ENCODE measurements at places on chromosomes 13 and 19. TPM values are rescaled to one million over a fixed set of nuclear protein-coding genes. Genes with fewer than 3 reads are reported as not detected.

Gene C19orf38
- 1.8 TPM for total RNA-seq

Gene CCDC61
- total RNA-seq: 18.3 TPM

Gene FFAR3
- not detected for total RNA-seq

Gene PGLYRP1
- total RNA-seq: not detected

Gene MYCBP2
- 153 TPM for total RNA-seq

Gene PGLYRP2
- total RNA-seq: 0.13 TPM

GRCh38 chr13:46630431-46631178 lies 77.6 kb downstream of the LRCH1 start:
- no peak overlapping the region for H3K27ac ChIP-seq
- no peak for DNase-seq
- H3K36me3 ChIP-seq: no peaks in the 10 kb centered on the region
- H3K4me1 ChIP-seq: peaks cover 27% of the 10 kb centered on the region
- H3K4me3 ChIP-seq: no peak overlapping the region

DNA sequence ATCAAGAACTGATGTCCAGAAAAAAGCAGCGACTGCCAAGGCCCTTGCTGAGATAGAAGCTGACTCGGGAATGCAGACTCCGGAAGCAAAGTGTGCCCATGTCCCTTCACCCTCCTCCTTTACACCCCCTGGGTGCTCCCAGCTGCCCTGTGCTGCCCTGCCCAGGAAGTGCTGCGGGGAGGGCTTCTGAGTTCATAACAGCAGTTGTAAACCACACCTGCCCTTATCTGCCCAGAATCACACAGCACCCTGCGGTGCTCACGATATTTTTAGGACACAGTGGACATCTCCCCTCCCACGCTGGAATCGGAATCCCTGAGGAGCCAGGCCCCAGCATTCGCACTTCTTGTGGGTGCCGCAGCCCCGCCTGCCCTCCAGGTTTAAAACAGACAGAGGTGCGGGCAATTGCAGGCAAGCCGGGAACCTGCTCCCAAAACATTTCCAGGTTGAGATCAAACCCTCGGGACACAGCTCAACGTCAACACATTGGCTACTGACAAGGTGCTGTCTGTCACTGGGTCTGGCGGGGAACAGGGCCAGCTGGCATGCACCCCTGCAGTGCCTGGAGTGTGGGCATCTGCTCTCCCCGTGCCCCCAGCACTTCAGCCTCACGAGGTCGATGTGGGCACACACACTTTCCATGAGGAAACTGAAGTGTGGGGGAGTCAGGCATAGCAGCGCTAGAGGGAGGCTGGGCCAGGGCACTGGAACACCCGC lies 36.8 kb downstream of the RAB20 start:
- H3K27me3 ChIP-seq: no peaks in the 10 kb centered on the region
- H3K4me1 ChIP-seq: peaks cover 31% of the 10 kb centered on the region
- no peak for DNase-seq
- H3K36me3 ChIP-seq: no peaks in the 10 kb centered on the region
- H3K27ac ChIP-seq: no peak overlapping the region

DNA sequence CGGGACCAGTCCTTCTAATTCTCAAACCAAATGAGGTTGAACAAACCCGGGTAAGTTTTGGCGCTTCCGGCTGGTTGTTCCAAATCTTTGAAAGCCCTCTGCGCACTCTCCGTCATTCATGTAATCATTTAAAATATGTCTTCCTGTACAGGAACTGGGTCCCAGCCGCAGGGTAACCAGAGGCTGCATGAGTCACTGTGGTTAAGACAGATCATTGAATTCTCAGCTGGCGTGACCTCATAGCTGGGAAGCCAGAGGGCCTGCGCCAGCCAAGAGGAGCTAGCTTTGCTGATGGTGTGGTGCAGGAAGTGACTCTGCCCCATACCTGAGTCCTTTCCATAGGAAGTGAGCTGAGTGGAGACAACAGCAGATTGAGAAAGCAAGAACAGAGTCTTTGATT lies 135.2 kb downstream of the TSHZ3 start:
- H3K4me1 ChIP-seq: no peaks in the 10 kb centered on the region
- H3K27ac ChIP-seq: peak overlapping the region; percentile 70
- peak; percentile 86 for DNase-seq

- DNase-seq: no peak
- peaks cover 42% of the 10 kb centered on the region for H3K4me1 ChIP-seq
- H3K27me3 ChIP-seq: no peaks in the 10 kb centered on the region
- no peak overlapping the region for H3K27ac ChIP-seq
These were observed 3.1 kb downstream of the RPS28 start for GRCh38 chr19:8324186-8325050.

DNA sequence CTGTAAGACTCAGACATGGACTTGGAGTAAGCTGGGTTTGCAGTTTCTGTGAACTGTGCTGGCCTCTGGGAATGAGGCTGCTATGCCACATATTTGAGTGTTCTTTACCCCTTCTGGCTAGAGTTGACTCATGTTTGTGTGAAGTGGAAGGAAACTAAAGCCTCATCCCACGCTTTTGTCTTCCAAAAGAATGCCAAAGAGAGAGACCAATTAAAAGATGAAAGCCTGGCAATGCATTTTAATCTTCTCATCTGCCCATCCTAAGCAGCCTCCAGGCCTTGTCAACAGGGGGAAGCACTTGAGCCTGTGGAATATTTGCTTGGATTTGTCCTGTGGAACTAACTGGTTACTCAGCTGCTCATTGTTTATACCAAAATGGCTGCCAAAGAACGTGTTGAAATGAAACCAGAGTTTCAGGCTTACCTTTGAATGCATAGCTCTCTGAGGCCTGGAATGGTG lies 49.1 kb downstream of the LMO7 start:
- DNase-seq: no peak
- no peaks in the 10 kb centered on the region for H3K4me1 ChIP-seq
- H3K36me3 ChIP-seq: no peaks in the 10 kb centered on the region
- no peak overlapping the region for H3K27ac ChIP-seq
- no peaks in the 10 kb centered on the region for H3K27me3 ChIP-seq

- H3K27me3 ChIP-seq: no peaks in the 10 kb centered on the region
- peak within 1 kb of the TSS; percentile 98 for H3K4me3 ChIP-seq
- peaks cover 26% of the 10 kb centered on the region for H3K4me1 ChIP-seq
- peaks cover 3% of the 10 kb centered on the region for H3K36me3 ChIP-seq
These were observed at the start of gene COG3 for GRCh38 chr13:45464687-45465453. Gene COG3, plus strand, starts transcription at chr13:45464939. Its CDS starts 98 bp downstream, at chr13:45465037.

- DNase-seq: peak; percentile 69
- no peaks in the 10 kb centered on the region for H3K27me3 ChIP-seq
- peaks cover 9% of the 10 kb centered on the region for H3K4me1 ChIP-seq
- H3K36me3 ChIP-seq: peaks cover 9% of the 10 kb centered on the region
- H3K27ac ChIP-seq: peak overlapping the region; percentile 86
- no peak overlapping the region for H3K4me3 ChIP-seq
These were observed 107.5 kb downstream of the KLF12 start for GRCh38 chr13:74026753-74027152.

GRCh38 chr13:102460806-102461205 lies 59.0 kb upstream of the FGF14 start:
- H3K27ac ChIP-seq: no peak overlapping the region
- no peaks in the 10 kb centered on the region for H3K27me3 ChIP-seq
- H3K4me1 ChIP-seq: no peaks in the 10 kb centered on the region
- no peak overlapping the region for H3K4me3 ChIP-seq

GRCh38 chr19:35058370-35058769 lies 16.8 kb downstream of the HPN start:
- H3K27me3 ChIP-seq: no peaks in the 10 kb centered on the region
- no peak for DNase-seq
- no peaks in the 10 kb centered on the region for H3K4me1 ChIP-seq
- no peaks in the 10 kb centered on the region for H3K36me3 ChIP-seq

- peak overlapping the region; percentile 5 for H3K4me3 ChIP-seq
- peak; percentile 30 for DNase-seq
- H3K27me3 ChIP-seq: no peaks in the 10 kb centered on the region
- peak overlapping the region; percentile 78 for H3K27ac ChIP-seq
These were observed 25.6 kb downstream of the NOSIP start for GRCh38 chr19:49554701-49555181.

DNA sequence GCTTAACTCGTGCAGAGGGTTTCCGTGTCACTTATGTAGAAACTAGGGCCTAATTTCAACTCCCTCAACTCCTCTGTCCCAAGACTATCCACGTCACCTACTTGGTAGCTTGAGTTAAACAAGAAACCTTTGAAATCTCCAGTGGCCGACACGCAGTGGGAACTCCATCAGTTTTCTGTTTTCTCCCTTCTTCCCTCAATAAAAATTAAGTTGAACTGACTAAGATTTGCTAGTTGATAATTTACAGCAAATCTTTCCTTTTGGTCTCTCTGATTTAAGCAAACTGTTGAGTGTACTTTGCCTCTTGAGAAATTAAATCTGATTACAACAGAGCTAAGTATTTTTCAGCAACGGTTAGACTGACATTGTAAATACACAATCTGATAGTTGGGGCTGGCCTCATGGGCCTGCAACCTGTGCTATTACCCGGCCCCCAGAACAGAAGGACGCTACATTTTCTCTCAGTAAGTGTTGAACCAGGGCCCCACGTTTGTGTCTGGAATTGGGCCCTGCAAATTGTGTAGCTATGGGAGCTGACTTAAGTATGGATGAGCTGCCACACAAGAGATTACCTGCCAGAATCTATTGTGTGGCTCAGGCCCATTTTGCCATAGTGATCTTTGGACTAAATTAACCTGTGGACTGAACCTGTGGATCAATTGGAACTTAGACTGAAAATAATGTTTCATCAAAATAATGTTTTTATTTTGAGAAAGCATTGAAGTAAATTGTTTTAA lies 708 bp upstream of the ESD start:
- DNase-seq: no peak
- no peaks in the 10 kb centered on the region for H3K27me3 ChIP-seq
- H3K4me3 ChIP-seq: peak overlapping the region; percentile 85
- H3K27ac ChIP-seq: peak overlapping the region; percentile 60
- H3K4me1 ChIP-seq: peaks cover 14% of the 10 kb centered on the region
- no peaks in the 10 kb centered on the region for H3K36me3 ChIP-seq

- H3K36me3 ChIP-seq: no peaks in the 10 kb centered on the region
- H3K27ac ChIP-seq: peak overlapping the region; percentile 64
- peaks cover 4% of the 10 kb centered on the region for H3K27me3 ChIP-seq
These were observed 678 bp downstream of the ISOC2 start for GRCh38 chr19:55460670-55461258.

- H3K27ac ChIP-seq: no peak overlapping the region
- H3K4me1 ChIP-seq: no peaks in the 10 kb centered on the region
- H3K27me3 ChIP-seq: no peaks in the 10 kb centered on the region
- H3K4me3 ChIP-seq: no peak overlapping the region
- DNase-seq: no peak
These were observed 30.9 kb downstream of the SERP2 start for GRCh38 chr13:44404261-44405132.

DNA sequence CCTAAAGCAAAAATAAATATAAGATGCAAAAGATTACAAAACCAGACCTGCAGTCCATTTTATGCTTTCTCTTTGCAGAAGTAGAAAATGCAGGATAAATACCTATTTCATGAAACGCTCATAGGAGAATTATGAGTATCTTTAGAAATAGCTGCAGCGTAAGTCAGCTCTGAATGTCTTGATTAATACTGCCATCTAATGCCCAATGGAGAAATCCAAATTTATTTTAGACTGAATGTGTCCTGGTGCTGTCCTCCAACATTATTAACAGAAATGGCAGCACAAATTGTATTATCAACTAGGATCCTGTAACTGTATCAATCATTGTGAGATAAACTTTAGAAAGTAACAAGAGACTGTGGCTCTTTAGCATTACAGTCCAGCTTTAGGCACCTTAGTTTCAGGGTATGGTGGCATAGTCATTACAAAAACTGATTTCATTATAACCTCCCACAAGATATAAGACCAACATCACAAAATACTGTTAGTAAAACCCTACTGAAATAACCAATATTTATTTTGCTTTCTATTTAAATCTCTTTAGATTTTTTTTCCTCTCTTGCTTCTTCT lies 162.1 kb upstream of the MIR17HG start:
- H3K27me3 ChIP-seq: no peaks in the 10 kb centered on the region
- no peaks in the 10 kb centered on the region for H3K4me1 ChIP-seq
- DNase-seq: no peak

DNA sequence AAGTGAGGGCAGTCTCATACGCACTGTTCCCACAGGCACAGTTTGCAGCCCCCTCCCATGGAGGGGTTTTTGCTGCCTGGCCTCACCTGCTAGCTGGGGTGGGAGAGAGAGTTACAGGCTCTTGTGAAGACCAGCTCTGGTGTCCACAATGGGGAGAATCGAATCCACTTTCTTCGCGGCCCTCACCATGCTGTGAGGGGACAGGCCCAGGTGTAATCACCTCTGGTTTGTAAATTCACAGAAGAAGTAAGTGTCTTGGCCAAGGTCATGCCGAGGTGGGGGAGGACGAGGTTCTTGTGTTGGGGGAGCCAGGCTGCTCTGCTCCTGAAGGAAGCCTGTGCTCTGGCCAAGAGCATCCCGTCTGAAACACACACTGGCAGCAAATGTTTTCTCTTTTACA lies 39.5 kb downstream of the TEX29 start:
- H3K27ac ChIP-seq: no peak overlapping the region
- H3K36me3 ChIP-seq: no peaks in the 10 kb centered on the region
- H3K4me3 ChIP-seq: no peak overlapping the region
- DNase-seq: no peak
- H3K4me1 ChIP-seq: no peaks in the 10 kb centered on the region

DNA sequence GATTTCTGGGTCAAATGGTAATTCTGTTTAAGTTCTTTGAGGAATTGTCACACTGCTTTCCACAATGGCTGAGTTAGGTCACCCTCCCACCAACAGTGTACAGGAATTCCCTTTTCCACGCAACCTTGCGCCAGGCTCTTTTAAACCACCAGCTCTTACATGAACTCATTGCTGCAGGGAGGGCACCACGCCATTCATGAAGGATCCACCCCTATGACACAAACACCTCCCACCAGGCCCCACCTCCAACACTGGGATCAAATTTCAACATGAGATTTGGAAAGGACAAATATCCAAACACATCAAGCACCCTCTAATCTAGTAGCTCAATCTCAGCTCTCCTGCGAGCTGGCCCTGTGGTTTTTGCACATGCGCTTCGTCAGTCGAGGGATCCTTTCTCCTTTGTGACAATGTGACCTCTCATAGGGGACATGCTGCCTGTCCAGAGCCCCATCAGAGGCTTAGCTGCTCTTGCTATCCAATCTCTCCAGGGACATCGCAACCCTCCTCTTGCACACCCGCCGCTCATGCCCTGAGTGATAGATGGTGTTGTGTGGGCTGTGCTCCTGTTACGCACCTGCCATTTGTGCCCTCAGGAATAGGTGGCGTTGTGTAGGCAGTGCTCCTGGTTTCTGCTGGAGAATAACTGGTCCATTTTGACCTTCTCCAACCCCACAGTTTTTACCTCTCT lies 328.0 kb downstream of the UQCRFS1 start:
- no peak for DNase-seq
- peaks cover 41% of the 10 kb centered on the region for H3K27me3 ChIP-seq
- H3K36me3 ChIP-seq: no peaks in the 10 kb centered on the region
- no peaks in the 10 kb centered on the region for H3K4me1 ChIP-seq
- H3K27ac ChIP-seq: no peak overlapping the region

All from T-cell (primary cell).